ENCODE measurements at places on chromosomes 11 and 22. TPM values are rescaled to one million over a fixed set of nuclear protein-coding genes. Genes with fewer than 3 reads are reported as not detected.

The CACNA1I gene
- 0.07 TPM for total RNA-seq

The OR4A5 gene
- not detected for total RNA-seq

The OR51I1 gene
- total RNA-seq = not detected

The FAM111A gene
- total RNA-seq = 74.5 TPM

GRCh38 chr11:110090466-110091026 lies 2.6 kb upstream of the ZC3H12C start:
- no peak overlapping the region for H3K4me3 ChIP-seq
- H3K27ac ChIP-seq = no peak overlapping the region
- H3K4me1 ChIP-seq = peaks cover 7% of the 10 kb centered on the region
- no peak for DNase-seq

DNA sequence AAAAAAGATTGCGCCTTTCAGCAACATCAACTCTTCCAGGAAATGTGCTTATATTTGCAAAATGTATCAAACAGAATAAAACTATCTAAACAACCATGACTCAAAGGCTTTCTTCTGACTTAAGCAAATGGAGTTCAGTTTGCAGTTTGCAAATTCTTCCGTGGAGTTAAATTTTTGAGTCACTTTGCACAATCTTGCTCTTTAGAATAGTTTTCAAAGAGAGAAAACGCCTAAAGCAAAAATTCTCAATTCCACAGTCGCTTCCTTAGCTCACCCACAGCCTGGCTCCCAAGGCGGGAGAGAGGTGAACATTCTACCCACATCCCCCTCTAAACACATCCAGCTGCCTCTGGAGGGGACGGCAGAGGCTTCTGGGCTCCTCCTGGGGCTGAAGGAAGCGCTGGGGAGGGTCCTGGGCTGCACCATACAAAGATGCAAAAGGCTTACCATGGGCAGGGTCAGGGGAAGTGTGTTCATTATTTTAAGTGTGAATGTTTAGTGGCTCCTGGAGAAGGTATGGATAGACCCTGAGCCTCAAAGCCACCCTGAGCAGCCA lies 1487.3 kb downstream of the TBC1D22A start:
- DNase-seq = no peak
- H3K36me3 ChIP-seq = no peaks in the 10 kb centered on the region
- no peak overlapping the region for H3K27ac ChIP-seq
- no peak overlapping the region for H3K4me3 ChIP-seq
- H3K27me3 ChIP-seq = peaks cover 17% of the 10 kb centered on the region

All from activated CD8-positive, alpha-beta T cell treated with anti-CD3 and anti-CD28 coated beads for 36 hours (primary cell).